ENCODE measurements at places on chromosomes 12 and 14. TPM values are rescaled to one million over a fixed set of nuclear protein-coding genes. Genes with fewer than 3 reads are reported as not detected.

GLT1D1 gene
- total RNA-seq: not detected

PRKCH gene
- total RNA-seq: 160 TPM

CMA1 gene
- not detected for total RNA-seq

SMIM41 gene
- not detected for total RNA-seq

PRPF40B gene
- total RNA-seq: 6.3 TPM

ANKRD52 gene
- total RNA-seq: 25.0 TPM

HCAR2 gene
- not detected for total RNA-seq

MLXIP gene
- 32.8 TPM for total RNA-seq

GPR68 gene
- 0.36 TPM for total RNA-seq

ABCD2 gene
- not detected for total RNA-seq

NPFF gene
- total RNA-seq: not detected

SSTR1 gene
- total RNA-seq: 1.2 TPM

KRT82 gene
- not detected for total RNA-seq

OAS2 gene
- 10.3 TPM for total RNA-seq

LRP1-AS gene
- not detected for total RNA-seq

DCN gene
- 8.0 TPM for total RNA-seq

P2RX2 gene
- not detected for total RNA-seq
